Hindlimb muscle (tissue), 1 donor: ENCODE measurements at places on chromosomes 7 and 10.

DNA sequence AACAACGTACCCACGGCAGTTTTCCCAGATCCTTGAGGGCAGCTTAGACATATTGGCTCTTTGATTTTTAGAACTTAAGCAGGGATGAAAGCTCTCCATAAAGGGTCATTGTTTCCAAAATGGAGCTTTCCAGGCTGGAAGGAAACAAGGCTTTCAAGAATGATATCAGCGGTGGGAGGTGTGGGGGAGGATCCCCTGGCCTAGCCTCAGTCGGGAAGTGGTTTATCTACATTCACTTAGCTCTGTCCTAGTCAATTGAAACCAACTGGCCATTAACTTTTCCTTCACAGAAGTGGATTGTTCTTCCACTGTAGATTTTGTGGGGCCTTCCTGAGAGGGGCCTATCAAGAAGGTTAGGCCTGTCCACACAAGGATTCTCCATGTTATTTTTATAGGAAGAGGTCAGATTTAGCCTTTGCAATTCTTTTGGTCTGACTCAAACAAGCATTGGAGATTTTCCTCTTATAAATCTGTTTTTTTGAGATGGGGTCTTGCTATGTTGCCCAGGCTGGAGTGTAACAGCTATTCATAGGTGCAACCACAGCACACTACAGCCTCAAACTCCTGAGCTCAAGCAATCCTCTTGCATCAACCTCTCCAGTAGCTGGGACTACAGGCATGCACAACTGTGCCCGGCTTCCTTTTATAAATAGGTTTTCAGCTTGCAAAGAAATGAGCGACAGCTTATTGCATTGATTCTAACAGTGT, 343.5 kb downstream of the LRMDA start:
- no peak for DNase-seq

DNA sequence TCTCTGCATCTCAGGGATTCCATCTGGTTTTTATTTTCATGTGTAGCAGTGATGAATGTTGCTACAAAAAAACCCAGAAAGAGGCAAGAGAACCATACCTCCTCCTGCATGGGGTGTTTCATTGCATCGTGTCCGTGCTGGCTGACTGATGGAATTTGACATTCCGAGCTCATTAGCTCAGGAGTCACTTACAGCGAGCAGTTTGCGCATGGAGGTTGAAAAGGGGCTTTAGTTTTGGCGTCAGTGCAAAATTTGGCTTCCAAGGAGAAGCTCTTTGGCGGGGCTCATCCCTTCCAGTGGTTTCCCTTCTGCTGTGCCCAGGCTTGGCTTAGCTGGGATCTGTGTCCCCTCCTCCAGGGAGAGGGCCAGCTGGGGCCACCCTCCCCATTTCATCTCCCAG, 25.8 kb downstream of the EMX2 start:
- DNase-seq, result no peak

GRCh38 chr7:5423976-5424748, 528 bp upstream of the TNRC18 start:
- peak; percentile 99 for DNase-seq

DNA sequence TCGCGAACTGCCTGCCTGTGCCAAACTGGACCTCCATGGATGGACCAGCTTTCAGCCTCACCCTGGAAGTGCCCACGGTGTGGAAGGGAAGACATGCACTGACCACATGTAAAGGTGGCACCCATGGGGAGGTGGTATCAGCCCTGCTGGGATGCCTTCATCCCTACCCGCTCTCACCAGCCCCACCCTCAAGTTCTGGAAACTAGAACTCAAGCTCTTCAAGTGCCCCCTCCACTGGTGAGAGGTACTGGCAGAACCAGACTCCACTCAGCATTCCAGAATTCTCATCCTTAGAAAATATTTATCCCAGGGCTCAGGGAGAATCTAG, 5.9 kb downstream of the ZNF488 start:
- DNase-seq, result no peak

DNA sequence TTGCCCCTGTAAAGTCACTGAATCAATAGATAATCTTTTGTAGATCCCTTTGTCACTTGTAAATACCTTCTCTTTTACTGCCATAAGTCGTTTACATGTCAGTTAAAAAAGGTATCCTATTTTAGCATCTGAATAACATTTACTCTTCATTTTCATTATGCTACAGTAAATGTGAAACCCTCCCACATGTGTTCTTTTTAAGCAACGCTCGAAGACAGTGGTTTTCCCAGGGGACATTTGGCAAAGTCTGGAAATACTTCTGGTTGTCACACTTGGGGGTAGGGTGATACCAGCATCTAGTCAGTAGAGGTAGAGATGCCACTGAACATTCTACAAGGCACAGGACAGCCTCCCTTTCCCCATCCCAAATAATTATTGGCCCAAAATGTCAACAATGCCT, 23.7 kb downstream of the ATAD1 start:
- DNase-seq, result no peak

DNA sequence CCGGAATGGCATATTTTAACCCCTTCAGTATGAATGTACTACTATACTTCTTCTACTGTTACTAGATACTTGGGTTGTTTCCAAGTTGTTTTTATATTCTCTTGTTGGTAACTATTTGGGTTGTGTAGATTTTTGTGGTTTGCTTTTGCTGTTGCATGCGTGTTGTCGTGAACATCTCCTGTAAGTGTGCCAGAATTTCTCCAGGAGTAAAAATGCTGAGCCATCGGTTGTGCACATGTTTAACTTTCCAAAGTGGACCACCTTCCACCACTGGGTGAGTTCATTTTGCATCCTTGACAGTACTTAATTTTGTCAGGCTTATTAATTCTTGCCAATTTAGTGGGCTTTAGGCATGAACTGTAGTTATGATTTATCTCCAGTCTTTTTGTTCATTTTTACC, 47.9 kb downstream of the CSGALNACT2 start:
- DNase-seq, result no peak
